Activated T-cell treated with anti-CD3 and anti-CD28 coated beads, Interleukin-2, amount 50 U/mL, for 72 hours (primary cell): ENCODE measurements at places on chromosomes 12 and 14. TPM values are rescaled to one million over a fixed set of nuclear protein-coding genes. Genes with fewer than 3 reads are reported as not detected.

- no peak for DNase-seq
These were observed 16.3 kb downstream of the ATP5MC2 start for GRCh38 chr12:53659571-53659981.

- no peak for DNase-seq
These were observed 141.5 kb downstream of the CAND1 start for GRCh38 chr12:67410667-67411067.

DNA sequence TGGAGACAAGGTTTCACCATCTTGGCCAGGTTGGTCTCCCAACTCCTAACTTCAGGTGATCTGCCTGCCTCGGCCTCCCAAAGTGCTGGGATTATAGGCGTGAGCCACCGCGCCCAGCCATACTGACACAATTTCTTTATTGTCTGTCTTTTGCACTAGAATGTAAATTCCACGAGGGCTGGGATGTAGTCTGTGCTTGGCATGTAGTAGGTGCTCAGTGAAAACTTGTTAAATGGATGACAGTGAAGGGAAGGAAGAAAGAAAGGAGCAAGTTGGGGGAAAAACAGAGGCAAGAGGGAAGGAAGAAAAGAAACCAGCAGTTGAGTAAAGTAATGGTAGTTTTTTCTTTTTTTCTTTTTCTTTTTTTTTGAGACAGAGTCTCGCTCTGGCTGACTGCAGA, 53.1 kb downstream of the LIMA1 start:
- no peak for DNase-seq

DNA sequence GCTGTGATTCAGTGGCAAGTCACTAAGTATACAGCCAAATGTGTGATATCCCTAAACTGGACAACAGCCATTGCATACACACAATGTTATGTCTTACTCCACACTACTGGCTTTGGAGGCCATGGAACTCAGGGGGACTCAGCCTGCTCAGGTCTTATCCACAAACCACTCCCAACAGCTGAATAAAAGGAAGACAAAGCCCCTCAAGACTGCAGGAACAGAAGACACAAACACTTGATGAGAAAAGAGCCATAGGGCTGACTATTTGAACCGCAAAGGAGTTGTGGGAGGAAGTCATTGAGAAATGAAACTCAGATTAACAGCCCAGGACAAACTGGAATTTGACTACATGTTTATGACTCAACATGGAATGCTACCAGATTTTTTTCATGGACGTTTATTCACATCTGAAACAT, 40.9 kb downstream of the PTGER2 start:
- no peak for DNase-seq

DNA sequence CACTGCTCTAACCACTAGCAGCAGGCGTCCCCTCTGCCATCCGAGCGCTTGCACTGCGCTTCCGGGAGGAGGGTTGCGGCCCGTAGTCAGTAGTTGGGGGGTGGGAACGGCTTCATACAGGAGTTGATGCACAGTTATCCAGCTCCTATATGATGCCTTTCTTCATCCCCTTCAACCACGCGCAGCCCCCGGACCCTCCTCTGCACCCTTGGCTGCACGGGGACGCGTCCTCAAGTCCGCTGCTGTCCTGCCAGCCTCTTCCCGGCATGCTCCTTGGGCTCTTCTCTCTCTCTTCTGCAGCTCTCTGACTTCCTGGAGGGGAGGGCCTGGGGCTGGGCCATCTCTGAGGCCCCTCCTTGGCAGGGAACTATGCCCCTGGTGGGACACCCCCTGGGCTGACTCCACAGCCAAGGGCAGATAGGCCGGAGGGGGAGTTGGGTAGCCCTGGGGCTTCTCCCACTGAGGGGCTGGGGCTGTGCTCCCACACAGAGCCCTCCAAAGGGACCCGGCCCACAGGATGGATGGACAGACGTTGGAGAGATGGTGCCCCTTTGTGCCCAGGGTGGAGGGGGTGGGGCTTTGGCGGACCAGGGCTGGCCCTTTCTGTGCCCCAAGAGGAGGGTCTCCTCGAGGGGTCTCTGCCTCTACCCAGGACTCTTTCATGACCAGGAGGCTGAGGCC, 29.0 kb downstream of the RTL1 start:
- no peak for DNase-seq

DNA sequence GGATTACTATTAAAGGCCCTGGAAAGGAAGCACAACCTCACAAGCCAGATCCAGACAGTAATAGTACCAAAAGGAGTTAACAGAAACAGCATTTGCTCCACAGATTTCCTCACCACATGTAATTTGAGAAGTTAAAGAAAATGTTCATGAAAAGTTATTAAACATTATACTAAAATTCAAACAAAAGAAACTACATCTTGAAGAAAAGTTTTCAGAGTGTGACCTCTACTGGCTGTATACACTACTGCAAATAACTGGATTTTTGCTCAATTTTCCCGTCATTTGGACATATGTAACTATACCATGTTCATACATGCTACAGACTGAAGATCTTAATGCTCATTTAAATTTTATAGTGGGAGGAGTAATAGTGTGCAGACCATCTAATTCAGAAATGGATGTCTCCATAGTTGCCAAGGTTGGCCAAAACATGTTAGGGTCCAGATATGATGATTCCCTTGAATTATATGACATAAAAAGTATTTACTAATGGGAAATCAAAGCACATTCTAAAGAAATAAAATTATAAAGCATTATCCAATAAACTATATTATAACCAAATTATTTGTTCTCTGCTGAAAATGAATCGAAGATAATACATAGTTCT, 5.6 kb downstream of the KRR1 start:
- no peak for DNase-seq

- no peak for DNase-seq
These were observed 73.2 kb downstream of the MYRFL start for GRCh38 chr12:69898236-69898635.

DNA sequence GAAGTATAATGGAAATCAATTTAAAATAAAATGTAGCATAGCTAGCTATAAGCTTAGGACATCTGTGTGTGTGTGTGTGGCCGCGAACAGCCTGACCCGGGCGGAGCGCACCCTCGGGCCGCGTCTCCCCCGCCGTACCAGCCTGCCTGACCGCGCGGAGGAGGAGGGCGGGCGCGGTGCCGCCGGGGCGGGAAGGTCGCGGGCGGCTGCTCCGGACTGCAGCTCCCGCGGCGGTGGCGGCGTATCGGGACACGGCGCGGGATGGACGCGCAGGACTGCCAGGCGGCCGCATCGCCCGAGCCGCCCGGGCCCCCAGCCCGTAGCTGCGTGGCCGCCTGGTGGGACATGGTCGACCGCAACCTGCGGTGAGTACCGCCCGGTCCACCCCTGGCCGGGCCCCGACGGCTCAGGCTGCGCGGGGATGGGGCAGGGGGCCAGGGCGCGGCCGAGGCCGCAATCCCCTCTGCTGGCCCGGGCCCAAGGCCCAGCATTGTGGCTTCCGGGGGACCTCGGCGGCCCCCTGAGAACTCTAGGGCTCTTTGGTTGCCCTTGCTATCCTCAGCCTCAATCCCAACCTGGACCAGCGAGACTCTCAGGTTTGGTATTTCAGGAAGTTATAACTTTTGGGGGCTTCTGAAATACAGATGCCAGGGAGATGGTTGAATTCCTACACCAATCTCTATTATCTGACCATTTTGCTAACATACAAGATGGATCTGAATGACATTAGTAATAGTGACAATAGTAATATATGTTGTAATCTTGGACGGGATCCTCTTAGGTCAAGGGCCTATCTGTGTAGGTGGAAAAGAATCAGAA, at the start of gene ABHD12B:
Gene ABHD12B, plus strand, starts transcription at position 140 of the 819 bp plus-strand sequence. Its CDS starts 122 bp downstream, at position 262.
- DNase-seq = no peak

GRCh38 chr14:59332727-59333126, 132.5 kb downstream of the GPR135 start:
- no peak for DNase-seq

ZNF839 gene
- total RNA-seq = 21.5 TPM
